ENCODE measurements at places on chromosomes 2 and 18.
A peak's percentile ranks its signal among the peaks of the same experiment; 100 is the strongest.

GRCh38 chr2:43312755-43313641 is 86.6 kb upstream of the ZFP36L2 start:
- no peak for DNase-seq

DNA sequence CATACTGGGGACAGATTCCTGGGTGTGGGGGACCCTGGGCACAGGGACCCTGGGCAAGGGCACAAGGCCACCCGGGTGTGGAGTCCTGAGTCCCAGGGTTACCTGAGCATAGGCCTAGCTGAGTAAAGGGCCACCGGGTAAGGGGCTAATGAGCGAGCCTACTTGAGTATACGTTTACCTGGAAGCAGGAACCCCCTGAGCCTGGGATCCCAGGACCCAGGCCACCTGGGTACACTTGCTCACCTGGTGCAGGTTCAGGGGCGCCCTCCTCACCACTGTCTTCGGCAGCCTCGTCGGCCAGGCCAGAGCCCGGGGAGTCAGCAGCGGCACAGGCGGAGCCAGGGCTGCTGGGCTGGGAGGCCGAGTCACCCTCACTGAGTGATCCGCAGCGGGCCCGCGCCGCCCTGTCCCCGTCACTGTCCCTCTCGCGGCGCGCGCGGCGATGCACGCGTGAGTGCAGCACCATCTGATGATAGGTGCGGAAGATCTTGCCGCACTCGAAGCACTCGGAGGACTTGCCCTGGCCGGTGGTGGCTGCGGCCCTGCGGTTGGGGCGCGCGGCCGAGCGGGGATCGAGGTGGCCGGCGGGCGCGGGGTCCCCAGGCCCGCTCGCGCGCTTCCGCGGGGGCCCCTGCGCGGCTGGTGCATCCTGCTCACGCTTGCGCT is 53.9 kb downstream of the ZNF516 start:
- no peak for DNase-seq

DNA sequence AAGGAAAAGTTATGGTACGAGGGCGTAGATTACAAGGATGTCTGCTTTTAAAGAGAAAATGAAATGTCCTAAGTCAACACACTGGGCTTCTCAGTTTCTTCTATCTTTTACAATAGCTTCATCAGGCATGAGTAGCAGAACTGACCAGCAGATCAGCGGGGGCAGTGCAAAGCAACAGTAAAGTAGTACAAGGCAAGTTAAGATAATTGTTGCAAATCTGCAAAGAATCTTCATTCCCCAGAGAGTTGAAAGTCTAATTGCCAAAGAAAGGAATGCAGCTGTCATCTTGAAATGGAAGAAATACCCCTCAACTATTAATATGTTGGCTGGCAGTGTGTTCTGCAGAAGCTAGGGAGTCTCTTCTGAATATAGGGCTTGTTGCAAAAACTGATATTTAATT is 60.2 kb upstream of the SLC39A10 start:
- DNase-seq = no peak

DNA sequence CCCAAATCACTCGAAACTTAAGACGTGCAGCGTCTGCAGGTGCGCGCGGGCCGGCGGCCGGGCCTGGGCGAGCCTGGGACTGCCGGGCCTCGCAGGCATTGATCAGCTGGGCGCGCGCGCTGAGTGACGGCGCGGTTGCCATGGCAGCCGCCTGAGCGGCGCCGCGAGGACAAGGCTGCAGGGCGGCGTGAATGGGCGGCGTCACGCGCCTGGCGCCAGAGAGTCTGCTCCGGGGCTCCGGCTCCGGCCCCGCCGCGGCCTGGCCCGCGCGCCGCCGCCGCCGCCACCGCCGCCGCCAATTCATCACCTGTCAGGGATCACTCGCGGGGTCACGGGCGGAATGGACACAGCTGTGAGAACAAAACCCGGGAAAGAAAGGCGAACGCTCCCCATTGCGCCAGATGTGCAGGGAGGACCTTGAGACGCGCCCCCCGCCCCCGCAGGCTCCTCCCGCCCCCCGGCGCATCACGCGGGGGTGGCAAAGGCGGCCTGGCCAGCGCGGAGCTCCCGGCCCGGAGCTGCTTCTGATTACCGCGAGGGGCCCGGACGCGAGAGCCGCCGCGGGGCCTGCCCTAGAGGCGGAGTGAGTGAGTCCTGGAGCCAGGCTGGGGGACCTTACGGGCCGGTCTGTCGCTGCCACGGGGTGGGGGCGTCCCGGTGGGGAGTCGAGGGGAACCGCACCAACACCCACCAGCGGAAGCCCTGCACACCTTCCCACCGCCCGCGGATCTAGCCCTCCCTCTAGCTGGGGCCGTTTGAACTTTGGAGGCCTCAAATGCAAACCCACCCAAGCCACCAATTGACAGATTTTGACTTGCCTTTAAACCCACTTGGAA is 2.9 kb upstream of the ID2 start:
- DNase-seq = peak; percentile 64

- no peak for DNase-seq
Measured at GRCh38 chr2:120490091-120490798, 144.3 kb downstream of the INHBB start.

- no peak for DNase-seq
Measured at GRCh38 chr2:172627181-172627580, 71.3 kb downstream of the PDK1 start.

- DNase-seq = no peak
Measured at GRCh38 chr2:222842491-222843174, 18.2 kb upstream of the ACSL3 start.

DNA sequence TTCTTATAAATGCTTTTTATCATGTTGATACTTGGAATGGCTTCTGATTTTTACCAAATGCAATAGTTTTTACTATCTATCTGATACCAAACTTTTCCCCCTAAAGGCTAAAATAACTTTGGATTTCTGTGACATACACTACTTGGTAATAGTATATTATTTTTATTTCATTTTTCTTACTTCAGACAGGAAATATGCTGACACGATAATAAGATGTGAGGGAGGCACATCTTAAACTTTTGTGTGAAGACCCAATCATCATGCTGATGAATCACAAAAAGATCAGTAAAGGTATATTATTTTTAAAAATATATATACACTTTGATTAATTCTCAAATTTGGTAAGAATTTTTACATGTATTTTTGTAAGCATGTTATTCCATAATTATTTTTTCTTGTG is 122.8 kb downstream of the TGIF1 start:
- DNase-seq = no peak

GRCh38 chr18:48340560-48340959 is 68.6 kb downstream of the ZBTB7C start:
- no peak for DNase-seq

- DNase-seq = no peak
Measured at GRCh38 chr2:210203147-210203546, 22.1 kb downstream of the ACADL start.

GRCh38 chr18:13265008-13265910 is 46.7 kb downstream of the LDLRAD4 start:
- DNase-seq = no peak

GRCh38 chr2:193776988-193777387 is 1582.3 kb upstream of the TMEFF2 start:
- no peak for DNase-seq

GRCh38 chr18:28039078-28039477 is 137.9 kb downstream of the CDH2 start:
- DNase-seq = no peak

- no peak for DNase-seq
Measured at GRCh38 chr2:219128396-219128795, 32.2 kb downstream of the NHEJ1 start.

DNA sequence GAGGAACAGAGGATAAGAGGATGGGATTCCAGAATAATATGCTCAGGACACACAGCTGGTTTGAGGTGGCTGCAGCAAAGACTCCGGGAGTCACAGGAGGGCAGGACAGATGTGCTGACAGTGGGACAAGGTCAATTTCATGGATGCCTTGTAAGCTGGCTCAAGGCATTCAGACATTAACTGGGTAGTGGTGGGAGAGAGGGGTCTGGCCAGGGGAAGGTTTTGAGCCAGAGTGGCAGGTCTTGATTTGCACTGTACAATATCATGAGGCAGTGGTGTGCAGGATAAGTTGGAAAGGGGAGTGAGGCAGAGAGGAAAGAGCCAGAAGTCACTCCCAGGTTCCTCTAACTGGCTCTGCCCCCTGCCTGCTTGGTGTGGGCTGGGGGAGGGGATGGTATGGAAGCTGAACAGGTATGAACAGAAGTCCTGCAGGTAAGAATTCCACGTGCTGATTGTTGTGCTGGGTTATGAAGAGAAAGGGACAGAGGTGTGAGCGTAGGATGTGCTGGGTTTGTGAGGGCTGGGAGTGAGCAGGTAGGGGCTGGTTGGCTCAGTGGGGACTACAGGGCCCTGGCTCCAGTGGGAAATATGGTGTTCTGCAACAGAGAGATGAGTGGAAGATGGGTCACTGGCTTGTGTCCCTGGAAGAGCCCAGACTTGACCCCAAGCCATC is 141.7 kb upstream of the COPS8 start:
- no peak for DNase-seq

DNA sequence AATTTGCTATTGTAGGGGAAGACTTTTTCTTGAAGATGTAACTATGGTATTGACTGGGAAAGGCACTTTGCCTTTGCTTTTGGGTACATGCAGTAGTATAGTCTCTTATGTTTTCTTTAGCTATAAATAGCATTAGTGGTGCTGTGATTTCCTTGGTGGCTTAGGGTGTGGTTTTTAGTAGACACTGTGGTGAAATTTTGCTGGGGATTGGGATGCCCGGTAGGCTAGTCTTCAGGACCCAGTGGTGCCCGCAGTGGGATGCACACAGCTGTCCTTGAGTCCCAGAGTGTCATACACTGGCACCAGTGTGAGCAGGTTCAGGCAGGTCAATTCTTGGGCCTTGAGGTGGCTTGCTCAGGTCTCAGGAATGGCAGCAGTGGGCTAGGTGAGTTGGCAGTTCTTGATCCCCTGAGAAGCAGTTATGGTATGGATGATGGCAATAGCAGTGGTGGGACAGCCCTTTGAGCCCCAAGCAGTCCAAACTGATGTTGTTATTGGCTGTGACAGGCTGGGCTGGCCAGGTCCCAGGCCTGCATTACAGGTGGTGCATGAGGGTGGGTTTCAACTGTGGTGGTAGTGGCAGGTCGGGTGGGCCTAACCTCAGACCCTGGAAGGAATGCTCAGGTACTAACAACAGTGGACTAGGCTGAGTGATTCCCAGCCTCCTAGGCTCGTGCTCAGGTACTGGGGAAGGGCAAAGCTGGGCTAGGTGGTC is 124.3 kb downstream of the XRCC5 start:
- no peak for DNase-seq

- no peak for DNase-seq
Measured at GRCh38 chr18:293536-293935, 25.7 kb upstream of the THOC1 start.

DNA sequence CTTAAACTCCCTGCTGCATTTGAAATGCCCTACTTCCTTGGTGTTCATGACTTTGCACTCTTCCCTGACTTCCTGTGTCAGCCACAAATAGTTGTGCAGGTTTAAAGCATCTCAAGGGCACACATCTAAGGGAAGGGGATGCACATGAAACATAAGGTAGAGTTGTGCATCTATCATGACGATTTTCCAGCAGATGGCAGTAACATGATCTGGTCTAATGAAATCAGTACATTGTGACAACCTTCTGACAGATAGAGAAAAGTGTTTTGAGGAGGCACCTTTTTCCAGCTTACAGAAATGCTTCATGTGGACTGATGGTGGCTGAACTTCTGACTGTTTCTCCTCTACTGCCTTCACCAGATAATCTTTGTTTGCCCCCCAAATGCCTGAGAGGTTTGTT is 238.9 kb downstream of the XIRP2 start:
- DNase-seq = no peak

DNA sequence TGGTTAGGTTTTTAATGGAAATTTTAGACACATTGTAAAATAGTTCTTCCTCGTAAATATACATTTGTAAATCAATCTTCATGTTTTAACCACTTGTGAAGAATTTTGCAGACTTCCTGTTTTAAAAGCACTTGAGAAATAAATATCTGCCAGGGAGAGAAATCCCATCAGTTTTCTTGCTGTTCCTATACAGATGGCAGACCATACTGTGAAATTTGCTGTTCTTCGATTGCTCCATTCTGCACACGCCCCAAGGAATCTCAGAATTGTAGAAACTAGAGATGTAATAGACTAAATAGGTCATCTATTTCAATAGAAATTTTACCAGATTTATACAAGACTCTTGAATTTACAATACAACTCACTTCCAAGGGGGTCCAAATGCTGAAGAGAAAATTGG is 75.8 kb upstream of the PIK3C3 start:
- no peak for DNase-seq

DNA sequence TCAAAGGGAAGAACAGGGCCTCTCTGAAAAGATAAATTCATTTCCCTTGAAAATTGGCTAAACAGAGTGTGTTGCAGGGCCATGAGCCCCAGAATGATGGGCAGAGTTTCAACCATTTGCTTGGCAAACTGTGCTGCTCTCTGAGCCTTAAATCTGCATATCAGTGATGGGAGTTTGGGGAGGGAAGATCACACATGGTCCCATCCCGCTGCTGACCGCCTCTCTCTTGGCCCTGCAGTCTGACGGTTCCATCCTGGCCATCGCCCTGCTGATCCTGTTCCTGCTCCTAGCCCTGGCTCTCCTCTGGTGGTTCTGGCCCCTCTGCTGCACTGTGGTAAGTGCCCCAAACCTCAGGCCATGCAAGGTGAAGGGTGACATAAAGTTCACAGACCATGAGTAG is 139.0 kb downstream of the ANTXR1 start:
- no peak for DNase-seq

- peak; percentile 4 for DNase-seq
Measured at GRCh38 chr2:7517088-7517487, 599.9 kb downstream of the RNF144A start.

GRCh38 chr2:183195397-183195796 is 71.2 kb downstream of the NUP35 start:
- no peak for DNase-seq

- DNase-seq = no peak
Measured at GRCh38 chr2:230946429-230947234, 21.6 kb upstream of the GPR55 start.

DNA sequence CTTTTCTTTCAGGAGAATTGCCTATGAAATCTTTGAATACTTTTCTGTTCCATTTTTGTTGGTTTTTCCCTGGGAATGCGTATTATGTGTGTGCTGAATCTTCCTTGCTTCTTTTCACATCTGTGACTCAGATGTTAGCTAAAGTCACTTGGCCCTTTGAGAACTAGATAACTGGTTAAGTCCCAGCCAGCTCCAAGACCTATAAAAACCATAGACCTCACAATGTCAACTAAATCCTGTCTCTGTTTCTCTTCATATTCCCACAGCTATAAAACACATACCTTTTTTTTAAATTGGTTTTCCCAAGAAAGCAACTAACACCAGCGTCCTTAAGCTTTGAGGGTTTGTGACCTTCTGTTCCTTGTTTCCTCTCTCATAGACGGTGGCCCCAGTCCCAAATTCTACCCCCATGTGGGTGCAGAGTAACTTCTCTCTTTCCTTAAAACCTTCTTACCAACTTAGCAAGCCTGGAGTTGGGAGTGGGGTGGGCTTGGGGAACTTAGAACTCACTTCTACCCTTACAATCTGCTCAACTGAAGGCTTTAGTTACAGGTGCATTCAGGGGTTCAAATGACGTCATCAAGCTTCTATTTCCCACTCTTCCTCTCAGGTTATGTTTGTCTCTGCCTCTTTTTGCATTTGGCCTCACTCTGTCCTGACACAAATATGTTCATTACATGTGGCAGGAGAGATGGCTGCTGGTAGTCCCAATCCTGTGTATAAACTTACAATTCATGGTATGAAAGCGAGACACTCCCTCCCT is 58.1 kb upstream of the TGIF1 start:
- DNase-seq = no peak

- DNase-seq = no peak
Measured at GRCh38 chr2:69279931-69280681, 106.9 kb downstream of the GFPT1 start.

- DNase-seq = no peak
Measured at GRCh38 chr2:219706823-219707281, 79.4 kb downstream of the SLC4A3 start.
